A549 treated with CORT108297 at 1 μM for 4 hours (cell line): ENCODE measurements at places on chromosomes 16 and 17. TPM values are rescaled to one million over a fixed set of nuclear protein-coding genes. Genes with fewer than 3 reads are reported as not detected.

Gene NACA2
- not detected in 5 replicates for total RNA-seq

Gene OR2C1
- total RNA-seq, result not detected in 5 replicates

Gene KRT33A
- total RNA-seq, result not detected in 5 replicates

Gene CD300E
- 0.02 TPM in 1 of 5 replicates, not detected in the others for total RNA-seq

Gene AMDHD2
- total RNA-seq, result 16.1 to 31.7 TPM (median 29.1 TPM) in 5 replicates

Gene NLGN2
- total RNA-seq, result 12.1 to 21.2 TPM (median 19.3 TPM) in 5 replicates

Gene TIMP2
- 185 to 241 TPM (median 206 TPM) in 5 replicates for total RNA-seq

Gene KCNJ18
- 0.06 TPM in 1 of 5 replicates, not detected in the others for total RNA-seq

Gene GOSR2
- total RNA-seq, result 35.9 to 41.0 TPM (median 40.6 TPM) in 5 replicates

Gene TMC7
- total RNA-seq, result 7.2 to 10.8 TPM (median 9.9 TPM) in 5 replicates

Gene TPSB2
- 0.09 to 0.15 TPM (median 0.12 TPM) in 3 of 5 replicates, not detected in the others for total RNA-seq

Gene NFE2L1
- 98.3 to 121 TPM (median 115 TPM) in 5 replicates for total RNA-seq
